ENCODE measurements at places on chromosomes 1 and 21.

GRCh38 chr1:212699625-212700222 lies at the start of gene BATF3:
TSS of gene BATF3 (minus strand) at chr1:212699840. CDS start at chr1:212699762, 78 bp downstream.
- no peak for DNase-seq

DNA sequence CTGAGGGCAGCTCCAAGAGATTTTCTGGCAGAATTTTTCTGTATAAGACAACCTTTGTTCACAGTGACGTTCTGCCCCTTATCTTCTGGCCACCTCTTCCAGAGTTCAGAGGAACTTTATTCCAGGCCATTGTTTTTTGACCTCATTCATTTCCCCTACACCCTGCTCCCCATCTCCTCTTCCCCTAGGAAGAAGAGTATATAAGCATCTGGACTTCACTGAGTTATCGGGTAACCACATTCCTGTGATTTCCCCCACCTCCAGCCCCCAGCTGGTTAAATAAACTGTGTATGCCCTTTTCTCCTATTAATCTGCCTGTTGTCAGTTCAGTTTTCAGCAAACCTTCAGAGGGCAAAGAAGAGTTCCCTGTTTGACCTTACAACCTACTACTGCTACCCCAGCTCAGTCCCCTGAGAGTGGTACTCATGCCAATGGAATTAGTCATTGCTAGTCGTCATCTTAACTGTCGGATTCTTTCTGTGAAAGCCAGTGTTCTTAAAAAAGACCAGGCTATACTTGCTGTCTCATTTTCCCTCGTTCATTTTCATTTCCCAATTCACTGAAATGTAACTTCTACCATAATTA lies 14.3 kb upstream of the ALG14 start:
- no peak for DNase-seq

DNA sequence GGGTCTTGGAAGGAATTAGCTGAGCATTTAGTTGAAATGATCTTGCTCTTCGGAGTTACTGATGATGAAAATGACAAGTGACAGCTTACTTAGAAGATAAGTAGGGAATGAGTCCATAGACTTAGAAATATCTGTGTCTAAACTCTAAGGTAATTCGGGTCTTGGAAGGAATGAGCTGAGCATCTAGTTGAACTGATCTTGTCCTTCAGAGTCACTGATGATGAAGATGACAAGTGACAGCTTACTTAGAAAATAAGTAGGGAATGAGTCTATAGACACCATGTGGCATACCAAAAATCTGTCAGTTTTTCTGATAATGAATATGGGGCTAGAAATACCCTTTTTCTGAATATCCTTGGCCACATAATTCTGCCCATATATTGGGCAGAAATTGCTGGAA lies 14.7 kb downstream of the CTTNBP2NL start:
- DNase-seq, result no peak

DNA sequence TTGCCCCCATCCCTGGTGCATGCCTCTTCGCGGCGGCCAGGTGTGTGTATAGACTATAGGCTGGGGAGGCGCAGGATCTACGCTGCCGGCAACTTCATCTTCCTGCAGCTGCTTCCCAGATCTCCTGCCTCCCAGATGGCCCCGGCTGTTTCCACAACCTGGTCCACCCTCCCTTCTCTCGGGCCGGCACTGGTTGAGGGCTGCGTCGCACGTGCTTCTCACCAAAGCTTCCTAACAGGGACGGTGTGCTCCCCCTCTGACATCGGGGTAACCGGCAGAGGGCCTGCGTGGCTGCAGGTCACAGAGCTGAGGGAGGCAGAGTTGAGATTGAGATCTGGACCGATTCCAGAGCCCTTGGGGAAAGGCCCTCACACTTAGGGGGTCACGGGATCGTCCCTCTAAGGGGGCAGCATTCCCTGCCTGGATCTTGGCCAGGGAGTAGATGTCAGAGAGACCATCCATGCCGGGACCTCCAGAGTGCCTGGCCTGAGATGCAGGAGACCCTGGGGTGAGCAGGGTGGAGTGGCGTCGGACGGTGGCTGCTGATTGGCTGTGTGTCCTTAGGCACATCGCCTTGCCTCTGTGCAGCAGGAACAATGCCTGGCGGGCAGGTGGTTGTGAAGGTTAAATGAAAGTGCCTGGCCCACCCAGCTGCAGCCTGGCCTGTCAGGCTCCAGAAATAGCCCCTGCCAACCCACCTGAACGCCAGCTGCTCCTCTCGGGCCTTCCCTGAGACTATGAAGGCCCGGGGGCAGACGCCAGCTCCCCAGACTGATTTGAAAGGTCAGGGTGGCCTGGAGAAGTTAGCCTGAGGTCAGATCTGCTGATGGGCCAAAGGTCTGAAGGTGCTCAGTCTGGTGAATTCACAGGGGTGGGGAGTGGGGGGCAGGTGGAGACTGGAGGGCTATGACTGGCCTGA lies 6.1 kb upstream of the MASP2 start:
- DNase-seq, result no peak

DNA sequence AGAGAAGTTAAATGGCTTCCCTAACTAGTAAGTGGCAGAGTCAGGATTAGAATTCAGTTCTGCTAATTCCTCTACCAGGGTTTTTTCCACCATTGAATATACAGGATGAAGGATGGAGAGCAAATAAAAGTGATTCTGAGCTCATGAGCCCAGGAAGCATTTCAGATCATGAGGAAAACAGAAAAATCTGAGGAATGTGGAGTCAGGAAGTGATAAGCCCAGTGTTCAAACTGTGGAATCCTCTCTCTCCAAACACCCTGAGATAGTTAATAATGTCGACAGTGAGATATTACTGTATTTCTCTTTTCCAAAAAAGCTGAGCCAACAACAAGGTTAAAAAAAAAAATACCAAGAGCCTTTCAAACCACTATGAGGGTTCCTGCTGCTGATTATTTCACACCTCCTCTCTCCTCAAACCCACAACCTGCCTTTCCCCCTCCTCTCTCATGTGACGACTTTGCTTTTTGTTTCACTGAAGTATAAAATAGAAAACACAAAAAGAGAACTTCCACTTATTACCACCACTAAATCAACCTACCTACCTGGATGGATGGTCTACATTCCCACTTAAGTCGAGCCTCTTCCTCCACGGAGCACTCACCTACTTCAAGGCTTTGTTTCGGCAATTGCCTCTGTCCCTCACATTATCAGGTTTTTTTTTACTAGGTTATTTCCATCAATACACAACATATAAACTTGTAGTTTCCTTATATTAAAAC lies 8.9 kb downstream of the SLAMF1 start:
- no peak for DNase-seq
